Hematopoietic multipotent progenitor cell treated with erythropoietin and hydrocortisone succinate and interleukin-3 and kit ligand, for 17 days (in vitro differentiated cells): ENCODE measurements at places on chromosomes 12 and 14.

GRCh38 chr12:15688202-15688736 lies 100.9 kb downstream of the EPS8 start:
- no peak for DNase-seq

DNA sequence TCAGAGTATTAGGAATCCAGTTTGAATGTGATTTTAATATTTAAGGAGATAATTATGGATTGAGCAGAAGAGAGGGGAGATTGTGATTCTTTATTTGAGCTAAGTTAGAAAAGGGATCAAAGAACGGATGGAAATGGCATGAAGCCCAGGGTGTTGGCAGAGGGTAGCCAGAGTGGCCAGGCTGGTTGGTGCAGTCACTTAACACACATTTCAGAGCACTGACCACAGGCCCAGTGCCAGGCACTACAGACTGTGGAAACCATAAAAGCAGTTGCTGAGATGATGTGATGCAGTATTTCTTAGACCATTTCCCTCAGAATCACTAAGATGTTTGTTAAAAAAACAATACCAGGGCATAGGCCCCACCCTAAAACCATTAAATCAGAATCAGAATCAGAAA lies 167.7 kb upstream of the AMIGO2 start:
- DNase-seq = no peak

DNA sequence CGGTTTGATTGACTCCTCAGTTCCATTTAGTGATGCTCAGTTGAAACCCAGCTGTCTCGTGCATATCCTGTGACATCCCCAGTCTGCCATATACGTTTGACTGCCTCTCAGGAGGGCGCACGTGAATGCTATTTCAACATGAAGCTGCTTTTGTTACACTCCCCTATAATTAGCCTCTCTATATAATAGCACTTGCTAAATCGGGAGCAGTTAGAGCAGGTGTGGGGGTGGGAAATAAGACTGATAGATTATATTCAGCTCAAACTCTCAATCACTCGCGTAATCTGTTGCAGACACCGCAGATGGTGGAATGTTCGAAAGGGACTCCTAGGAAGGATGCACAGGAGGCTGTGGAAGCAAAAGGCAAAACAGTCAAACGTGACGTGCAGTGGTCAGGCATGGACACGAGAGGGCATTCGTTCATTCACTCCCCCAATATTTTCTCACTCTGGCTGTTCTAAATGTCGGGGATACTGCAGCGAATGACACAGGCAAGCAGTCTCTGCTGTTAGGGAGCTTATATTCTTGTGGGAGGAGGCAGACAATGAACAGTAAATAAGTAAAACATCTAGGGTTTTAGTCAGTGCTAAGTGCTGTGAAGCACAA lies 29.8 kb downstream of the KCNA1 start:
- no peak for DNase-seq

GRCh38 chr12:70576341-70577282 lies 60.6 kb downstream of the PTPRB start:
- peak; percentile 48 for DNase-seq

DNA sequence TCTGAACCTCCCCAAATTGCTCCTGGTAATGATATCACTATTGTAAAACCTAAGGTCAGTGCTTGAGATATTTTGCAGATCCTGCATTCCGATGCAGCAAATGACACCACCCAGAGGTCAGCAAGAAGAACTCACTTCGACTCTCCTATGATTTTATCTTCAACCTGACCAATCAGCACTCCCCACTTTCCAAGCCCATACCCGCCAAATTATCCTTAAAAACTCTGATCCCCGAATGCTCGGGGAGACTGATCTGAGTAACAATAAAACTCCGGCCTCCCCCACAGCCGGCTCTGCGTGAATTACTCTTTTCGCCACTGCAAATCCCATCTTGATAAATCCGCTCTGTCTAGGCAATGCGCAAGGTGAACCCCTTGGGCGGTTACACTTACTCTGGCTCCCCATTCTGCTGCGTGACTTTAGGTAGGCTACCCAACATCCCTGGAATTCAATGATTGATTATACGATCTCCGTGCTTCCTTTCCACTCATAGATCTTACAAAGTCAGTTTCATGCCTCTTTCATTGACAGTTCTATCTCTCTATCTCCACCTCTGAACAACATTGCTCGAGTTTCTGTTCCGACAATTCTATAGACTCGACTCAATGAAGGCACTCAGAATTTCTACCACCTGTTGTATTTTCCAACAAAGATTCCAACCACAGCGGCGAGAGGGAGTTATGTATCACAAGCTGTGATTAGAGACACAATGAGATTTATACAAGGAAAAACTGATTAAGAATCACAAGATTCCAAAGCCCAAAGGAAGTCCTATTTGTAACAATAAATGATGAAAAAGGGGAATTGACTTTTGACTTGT lies 939 bp downstream of the NPC2 start:
- DNase-seq = peak; percentile 52
